ENCODE measurements at places on chromosomes 5 and 9.

- no peak for DNase-seq
These were observed 570 bp downstream of the CREBRF start for GRCh38 chr5:173056783-173057061.

- DNase-seq = no peak
These were observed 942 bp downstream of the DCANP1 start for GRCh38 chr5:135446206-135446605.

DNA sequence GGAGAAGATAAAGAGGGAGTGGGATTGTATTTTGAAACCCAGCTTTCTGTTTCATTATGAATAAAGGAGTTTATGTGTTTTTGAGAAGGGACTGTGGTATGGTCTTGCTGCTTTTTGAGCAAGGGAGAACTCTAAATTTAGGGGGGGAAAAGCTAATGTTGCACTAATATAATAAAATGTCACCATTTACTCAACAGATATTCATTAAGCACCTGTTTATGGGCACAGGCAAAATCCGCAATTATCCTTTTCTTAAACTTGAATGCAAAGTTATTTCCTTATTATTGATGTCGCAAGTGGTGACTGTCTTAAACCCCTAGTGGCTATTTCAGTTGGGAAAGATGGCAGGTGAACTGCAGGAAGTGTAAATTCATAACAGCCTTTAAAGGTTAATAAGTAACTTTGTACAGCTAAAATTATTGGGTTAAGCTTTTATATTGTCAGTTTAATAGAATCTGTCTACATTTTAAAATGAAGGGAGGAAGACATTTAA is 1.5 kb downstream of the CDC42SE2 start:
- no peak for DNase-seq

DNA sequence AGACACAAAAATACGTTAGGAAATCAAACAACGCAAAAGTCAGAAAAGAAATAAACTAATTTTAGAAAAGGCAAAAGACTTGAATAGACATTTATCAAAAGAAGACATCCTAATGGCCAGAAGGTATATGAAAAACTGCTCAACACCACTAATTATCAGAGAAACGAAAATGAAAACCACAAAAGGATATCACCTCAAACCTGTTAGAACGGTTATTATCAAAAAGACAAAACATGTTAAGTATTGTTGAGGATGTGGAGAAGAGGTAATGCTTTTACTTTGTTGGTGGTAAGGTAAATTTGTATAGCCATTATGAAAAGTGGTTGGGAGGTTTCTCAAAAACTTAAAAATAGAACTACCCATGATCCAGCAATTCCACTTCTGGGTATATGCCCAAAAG is 230.0 kb upstream of the RGMB start:
- no peak for DNase-seq

- no peak for DNase-seq
These were observed 257.4 kb upstream of the TRPC7 start for GRCh38 chr5:136622747-136623146.

DNA sequence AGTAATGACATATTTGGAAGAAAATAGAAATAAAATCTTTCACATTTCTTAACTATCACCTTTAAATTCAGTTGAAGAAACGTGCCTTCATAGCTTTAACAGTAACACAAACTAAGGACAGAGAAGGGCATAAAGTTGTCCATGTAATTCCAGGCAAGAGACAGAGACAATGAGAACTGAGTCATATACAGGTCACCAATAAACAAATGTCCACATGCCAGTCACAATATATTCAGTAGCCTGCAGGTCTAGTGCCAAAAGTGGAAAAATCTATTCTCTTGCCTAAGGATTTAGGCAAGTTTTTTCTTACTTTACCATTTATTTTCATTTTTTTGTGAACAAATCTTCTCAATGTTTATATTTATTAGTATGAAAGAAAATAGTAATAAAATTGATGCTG is 1711.5 kb upstream of the NUDT12 start:
- no peak for DNase-seq

GRCh38 chr5:61744690-61745619 is 412.9 kb downstream of the ZSWIM6 start:
- no peak for DNase-seq

DNA sequence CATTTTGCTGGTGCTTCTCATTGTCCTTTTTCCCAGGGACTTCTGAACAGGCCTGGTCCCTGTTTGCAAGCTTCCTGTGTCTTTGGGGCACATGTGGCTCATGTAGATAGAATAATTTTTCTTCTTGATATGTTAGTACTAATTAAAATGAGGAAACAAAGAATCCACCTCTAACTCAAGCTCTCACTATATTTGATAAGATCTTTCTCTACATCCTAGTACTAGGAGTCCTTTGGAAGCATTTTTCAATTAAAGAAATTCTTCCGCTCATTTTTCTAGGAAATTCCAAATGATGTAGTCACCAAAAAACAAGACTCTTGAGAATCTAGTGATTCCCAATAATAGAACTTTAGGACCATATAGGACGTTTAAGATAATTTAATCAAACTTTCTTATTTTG is 165.3 kb downstream of the SEC61B start:
- no peak for DNase-seq

GRCh38 chr5:124662181-124662781 is 84.2 kb downstream of the ZNF608 start:
- DNase-seq = no peak

DNA sequence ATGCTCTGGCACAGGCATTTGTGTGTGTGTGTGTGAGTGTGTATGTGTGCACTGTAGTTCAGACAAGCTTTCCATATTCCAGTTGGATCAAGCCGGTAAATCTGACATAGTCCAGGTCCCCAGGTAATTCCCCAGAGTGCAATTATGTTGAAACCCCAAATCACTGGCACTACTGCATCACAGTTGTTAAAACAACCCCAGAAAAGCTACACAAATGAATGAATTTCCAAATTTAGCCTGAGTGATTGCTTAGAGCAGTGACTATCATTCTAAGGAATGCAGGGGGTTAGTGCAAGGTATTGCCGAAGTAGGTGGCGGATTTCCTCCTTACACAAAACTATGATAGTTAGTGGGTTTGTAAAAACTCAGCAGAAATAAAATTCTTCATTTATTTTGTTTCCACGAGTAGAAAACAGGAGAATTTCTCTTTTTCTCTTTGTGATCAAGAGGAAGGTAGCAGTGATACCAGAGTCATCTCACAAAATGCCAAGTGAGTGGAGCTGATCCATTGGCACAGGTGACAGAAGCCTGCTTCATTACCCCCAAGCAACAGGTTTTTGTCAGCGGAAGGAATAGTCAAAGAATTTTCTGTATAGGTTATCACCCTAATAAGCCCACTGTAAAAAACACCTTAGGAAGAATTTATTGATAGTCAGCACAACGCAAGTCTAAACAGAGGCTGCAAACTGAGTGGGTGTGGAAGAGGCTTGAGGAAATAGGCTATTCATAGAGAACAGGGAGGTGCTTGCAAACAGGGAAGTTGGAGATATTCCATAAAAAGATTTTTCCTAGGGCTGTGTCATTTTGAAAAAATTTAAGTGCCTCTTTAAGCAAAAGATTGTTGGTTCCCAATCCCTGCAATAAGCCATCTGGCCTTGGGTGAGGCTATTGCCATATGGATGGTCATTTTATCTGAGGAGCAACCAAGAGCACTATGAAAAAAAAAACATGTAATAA is 385.1 kb downstream of the CHSY3 start:
- DNase-seq = no peak

DNA sequence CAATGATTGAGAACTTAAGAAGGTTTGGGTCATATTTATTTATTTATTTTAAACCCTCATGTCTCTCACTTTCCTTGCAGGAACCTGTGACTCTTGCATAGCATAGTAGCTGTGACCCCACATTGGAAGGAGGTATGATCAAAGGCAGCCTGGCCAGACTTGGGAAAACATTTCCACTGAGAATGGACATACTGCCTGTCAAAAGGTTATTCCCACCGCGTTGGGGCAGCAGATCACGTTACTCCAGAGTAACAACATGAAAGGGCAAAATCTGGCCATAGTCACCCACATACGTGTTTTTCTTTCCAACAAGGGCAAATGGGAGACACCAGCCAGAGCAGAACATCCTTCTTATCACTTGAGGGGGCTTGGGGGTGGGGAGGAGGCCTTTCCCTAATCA is 95.7 kb downstream of the ARL15 start:
- DNase-seq = no peak

DNA sequence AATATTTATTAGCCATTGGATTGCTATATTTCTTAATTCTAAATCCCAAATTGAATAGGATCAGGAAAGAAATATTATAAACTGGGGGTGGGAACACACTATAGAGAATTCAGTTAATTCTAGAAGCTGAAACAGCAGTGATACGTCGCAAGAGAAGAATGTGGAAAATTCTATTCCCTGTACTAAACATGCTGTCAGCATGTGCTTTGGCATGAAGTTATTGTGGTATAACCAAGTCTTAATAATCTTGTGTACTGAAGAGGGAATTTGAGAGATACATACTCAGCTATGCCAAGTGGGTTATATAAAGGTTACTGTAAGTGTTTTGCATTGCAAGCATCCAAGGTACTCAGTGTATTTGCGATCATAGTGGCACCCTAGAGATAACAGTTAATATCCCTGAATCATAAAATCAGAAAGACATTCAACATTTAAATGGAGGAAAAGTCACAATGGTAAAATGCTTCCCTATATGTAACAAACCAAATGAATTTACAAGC is 1492.9 kb upstream of the C9orf72 start:
- no peak for DNase-seq

DNA sequence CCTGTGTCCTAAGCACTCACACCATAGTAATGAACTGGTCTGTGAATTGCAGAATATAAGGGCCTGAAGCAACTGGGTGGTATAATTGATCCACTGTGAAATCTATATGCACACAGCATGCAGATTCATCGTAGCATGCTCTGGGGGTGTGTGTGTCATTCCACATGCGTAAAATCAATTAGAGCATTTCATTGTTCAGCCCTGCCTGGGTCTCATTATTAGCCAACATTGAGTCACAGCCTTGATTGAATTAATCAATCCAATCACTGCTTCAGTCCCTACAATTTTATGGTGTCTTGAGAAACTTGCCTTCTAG is 248.0 kb downstream of the ADAMTSL1 start:
- no peak for DNase-seq

GRCh38 chr9:134826336-134827285 is 54.0 kb upstream of the FCN2 start:
- DNase-seq = no peak

- DNase-seq = no peak
These were observed 487.2 kb downstream of the ENC1 start for GRCh38 chr5:74153255-74153790.

DNA sequence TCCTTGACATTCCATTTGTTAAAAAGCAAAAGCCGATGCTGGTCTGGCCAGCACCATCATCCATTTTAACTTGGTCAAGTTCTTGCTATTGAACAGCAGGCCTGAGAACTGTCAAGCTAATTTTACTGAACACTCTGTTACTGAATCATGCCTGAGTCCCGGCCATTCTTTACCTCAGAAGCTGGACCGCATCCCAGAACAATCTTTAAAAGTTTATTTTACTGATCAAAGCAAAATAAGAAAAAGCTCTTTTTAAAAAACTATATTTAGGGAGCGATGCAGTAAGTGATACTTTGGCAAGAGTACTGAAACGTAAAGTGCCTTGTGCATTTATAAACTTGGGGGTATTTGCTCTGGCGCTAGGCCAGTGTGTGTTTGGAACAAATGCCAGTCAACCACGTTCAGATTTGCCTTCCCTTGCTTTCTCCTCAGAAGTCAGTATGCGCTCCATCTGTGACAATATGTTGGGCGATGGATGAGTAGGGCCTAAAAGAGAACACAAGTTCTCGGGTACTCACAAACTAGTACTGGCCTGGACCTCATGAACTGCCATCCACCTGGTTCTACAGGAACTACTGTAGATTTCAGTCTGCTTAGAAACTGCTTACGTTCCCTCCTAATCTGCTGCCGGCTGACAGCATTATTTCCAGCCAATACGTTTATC is 161.9 kb downstream of the MAPKAP1 start:
- no peak for DNase-seq

- no peak for DNase-seq
These were observed 61.8 kb downstream of the PPARGC1B start for GRCh38 chr5:149791881-149792280.

GRCh38 chr5:147348451-147348850 is 113.6 kb downstream of the STK32A start:
- DNase-seq = no peak

- no peak for DNase-seq
These were observed 13.0 kb upstream of the ABLIM3 start for GRCh38 chr5:149128023-149128875.

GRCh38 chr9:109064963-109065702 is 51.8 kb upstream of the CTNNAL1 start:
- no peak for DNase-seq

- no peak for DNase-seq
These were observed 16.2 kb downstream of the OR2V2 start for GRCh38 chr5:181163487-181164075.

DNA sequence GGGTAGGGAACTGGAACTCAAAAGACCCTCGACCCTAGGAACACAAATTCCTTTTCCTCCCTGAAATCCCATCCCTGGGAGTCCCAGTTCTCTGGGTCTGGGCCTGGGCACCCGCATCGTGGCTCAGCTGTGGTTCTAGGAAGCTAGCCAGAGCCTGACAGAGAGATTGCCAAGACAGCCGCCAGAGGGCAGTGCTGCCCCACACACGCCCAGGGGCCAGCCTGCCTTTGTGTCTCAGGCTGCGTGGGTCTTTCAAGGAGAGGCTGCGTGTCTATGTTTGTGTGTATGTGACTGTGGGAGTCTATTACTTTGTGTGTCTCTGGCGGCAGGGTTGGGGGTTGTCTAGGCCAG is 32.0 kb upstream of the TTLL11 start:
- DNase-seq = peak; percentile 83

- no peak for DNase-seq
These were observed 9.4 kb upstream of the RAD23B start for GRCh38 chr9:107273634-107274033.

GRCh38 chr5:141853895-141854626 is 24.1 kb downstream of the PCDH1 start:
- no peak for DNase-seq

DNA sequence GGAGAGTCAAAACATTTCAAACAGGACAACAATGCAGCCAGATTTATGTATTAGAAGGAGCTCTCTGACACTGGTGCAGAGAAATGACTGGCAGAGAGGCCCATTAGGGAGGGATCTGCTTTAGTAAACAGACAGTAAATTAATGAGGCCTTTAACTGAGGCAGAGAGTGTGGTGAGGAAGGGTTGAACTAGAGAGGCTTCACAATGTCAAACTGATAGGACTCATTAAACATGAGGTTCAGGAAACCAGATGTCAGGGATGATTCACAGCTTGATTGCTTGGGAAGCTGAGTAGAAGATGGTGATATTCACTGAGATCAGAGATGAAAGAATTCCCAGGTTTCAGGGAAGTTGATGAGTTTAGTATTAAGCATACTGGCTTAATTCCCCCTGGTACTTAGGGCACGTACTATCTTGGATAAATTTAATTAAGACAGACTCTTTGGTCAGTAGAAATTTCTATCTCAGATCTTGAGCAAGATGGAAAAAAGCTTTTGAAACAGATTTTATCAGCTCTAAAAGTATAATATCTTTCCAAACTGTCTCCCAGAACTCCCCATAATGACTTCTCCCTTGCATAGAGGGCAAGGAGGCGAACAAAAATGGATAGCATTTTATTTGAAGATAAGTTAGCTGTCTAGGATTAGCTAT is 8.6 kb upstream of the MUSK start:
- DNase-seq = no peak

GRCh38 chr5:158255609-158256008 is 396.7 kb upstream of the CLINT1 start:
- DNase-seq = no peak

- no peak for DNase-seq
These were observed 29.1 kb upstream of the CEP72 start for GRCh38 chr5:582936-583635.
